ENCODE measurements at places on chromosomes 4 and X.

GRCh38 chr4:101528526-101528925 is 181.2 kb upstream of the PPP3CA start:
- no peak for DNase-seq

DNA sequence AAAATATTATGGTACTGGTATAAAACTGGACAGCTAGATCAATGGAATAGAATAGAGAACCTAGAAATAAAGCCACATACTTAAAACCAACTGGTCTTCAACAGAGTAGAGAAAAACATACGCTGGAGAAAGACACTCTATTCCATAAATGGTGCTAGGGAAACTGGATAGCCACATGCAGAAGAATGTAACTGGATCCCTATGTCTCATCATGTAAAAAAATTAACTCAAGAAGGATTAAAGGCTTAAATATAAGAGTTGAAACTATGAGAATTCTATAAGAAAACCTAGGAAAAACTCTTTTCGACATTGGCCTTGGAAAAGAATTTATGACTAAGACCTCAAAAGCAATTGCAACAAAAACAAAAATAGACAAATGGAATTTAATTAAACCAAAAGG is 114.6 kb downstream of the PCDH18 start:
- no peak for DNase-seq

GRCh38 chr4:127469959-127470809 is 162.6 kb upstream of the INTU start:
- DNase-seq: no peak

DNA sequence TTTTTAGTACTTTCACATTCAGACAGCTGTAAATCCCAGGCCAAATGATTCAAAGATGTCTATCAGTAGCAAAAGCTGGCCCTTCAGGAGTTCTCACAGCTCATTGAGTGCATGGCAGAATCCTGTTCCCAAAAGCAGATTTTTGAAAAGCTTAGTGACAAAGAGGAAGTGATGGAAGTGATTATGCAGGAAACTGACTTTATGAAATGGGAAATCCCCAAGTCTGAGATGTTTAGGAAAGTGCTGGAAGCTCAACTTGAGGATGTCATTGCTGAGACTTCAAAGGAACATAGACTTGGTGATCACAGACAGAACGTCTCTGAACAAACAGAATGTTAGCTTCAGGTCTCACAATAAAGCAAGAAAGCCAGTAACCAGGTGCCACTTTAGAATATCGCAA is 51.0 kb upstream of the CFAP47 start:
- no peak for DNase-seq

DNA sequence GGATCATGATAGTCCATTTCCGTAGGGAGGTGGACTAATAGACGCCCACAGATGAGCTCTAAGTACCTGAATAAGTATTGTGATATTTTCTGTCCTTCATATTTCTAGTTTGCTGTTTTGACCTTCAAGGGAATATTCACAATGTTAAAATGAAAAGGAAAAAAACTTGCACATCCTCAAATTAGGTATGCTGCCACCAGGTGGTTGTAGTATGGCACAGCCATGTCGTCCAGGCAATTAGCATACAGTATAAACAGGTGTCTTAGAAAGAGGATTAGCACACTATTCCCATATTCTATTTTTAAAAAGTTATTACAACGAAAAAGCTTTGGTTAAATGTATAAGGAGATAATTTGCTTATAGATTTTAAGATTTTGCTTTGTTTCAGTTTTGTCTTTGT is 802.0 kb downstream of the RPA4 start:
- no peak for DNase-seq
